Stimulated activated CD4-positive, alpha-beta T cell treated with anti-CD3 and anti-CD28 coated beads, Interleukin-4, amount 100 ng/mL, for 48 hours (primary cell): ENCODE measurements at places on chromosomes 7 and 10.

DNA sequence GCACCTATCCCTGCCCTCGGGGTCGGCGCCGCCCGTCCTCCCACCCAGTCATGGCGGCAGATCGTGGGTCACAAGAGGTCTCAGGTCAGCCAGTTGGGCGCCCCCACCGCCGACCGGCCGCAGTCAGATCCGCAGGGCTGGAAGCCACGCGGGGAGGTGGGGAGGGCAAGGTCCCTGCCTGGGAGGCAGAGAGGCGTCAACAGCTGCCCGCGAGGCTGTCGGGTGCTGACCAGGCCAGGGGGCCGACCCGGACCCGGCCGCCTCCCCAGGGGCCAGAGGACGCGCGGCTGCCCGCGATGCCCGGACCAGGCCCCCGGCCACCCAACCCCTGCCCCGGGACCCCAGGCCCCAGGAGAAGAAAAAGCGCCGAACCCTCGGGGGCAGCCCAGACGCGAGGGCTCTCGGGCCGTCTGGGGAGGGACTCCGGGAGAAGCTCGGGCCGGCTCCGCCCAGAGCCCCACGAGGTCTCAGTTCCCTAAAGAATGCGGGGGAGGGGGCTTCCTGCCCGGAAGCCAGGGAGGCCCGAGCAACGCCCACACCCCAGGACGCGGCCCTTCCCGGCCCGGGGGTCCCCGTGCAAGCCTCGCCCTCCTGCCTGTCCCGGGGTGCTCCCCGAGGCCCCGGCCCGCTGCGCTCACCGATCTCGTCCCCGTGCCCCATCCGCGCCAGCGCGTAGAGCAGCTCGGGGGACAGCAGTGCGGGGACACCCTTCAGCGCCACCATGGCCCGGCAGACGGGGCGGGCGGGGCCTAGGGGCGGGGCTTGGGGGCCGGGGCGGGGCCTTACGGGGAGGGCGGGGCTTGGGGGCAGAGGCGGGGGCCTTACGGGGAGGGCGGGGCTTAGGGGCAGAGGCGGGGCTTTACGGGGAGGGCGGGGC, at the start of gene FUOM:
Gene FUOM (minus strand): TSS at position 735 of the 877 bp plus-strand sequence. CDS start 12 bp downstream, at position 723.
- DNase-seq: peak; percentile 75

DNA sequence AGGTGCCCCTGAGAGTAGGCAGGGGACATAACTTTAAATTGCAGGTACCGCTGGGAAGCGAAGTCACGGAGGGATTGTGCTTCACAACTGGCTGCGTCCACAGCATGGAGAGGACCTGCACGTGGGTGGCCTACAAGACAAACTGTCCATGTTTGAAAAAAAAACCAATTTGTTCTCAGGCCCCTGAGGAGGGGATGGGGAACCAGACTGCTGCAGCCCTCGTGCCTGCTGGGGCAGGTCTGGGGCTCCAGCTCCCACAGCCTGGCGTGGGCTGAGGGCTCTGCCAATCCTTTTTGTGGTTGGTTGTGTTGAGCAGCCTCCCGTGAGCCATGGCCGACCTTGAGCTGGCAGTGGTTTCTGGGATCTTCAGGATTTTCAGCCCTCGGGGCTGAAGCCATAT, 9.7 kb downstream of the SFRP5 start:
- no peak for DNase-seq

DNA sequence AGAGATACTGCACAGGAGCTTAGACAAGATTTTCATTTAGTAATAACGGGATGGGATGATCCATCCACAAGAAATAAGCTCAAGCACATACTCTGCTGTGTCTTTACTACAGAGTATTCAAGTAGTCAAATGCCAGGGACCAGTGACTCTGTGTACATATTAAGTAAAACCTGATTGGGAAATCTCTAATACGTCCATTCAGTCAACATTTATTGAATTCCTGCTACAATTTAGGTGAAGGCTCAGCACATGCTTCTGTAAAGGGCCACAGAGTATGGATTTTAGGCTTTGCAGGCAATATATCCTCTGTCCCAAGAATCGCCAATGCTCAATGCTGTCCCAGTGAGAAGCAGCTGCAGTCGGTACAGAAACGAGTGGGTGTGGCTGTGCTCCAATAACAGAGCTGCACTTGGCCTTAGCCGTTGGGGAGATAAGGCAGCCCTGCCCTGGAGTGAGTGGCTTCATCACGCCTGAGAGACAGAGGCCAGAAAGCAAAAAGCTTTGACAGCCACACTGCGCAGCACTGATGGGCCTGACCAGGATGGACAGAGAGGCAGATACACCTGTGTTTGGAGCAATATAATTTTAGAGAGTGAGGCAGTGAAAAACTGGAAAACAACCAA, 186.8 kb downstream of the PARD3 start:
- DNase-seq: no peak

- no peak for DNase-seq
These were observed 10.4 kb downstream of the NFE2L3 start for GRCh38 chr7:26162431-26162830.

DNA sequence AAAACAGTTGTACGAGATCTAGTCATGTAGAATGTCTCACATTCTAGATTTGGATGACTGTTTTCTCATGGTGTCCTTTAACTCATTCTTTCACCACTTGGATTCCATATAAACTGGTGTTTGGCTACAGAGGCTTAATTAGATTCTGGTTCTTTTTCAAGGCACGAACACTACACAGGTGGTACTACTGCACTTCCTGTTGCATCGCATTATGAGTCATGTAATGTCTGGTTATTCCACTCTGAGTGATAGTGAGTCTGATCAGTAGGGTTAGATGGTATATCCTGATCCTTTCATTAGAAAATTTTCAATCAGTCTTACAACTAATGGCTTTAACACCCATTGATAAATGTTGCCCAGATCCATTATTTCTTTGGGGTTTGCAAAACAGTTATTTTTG, 11.2 kb upstream of the AKAP9 start:
- no peak for DNase-seq

- no peak for DNase-seq
These were observed 15.3 kb downstream of the GHRHR start for GRCh38 chr7:30979027-30979426.

- no peak for DNase-seq
These were observed 3.3 kb upstream of the UNCX start for GRCh38 chr7:1229202-1229947.

- DNase-seq: no peak
These were observed 1.2 kb downstream of the ZMYND11 start for GRCh38 chr10:136465-136762.

DNA sequence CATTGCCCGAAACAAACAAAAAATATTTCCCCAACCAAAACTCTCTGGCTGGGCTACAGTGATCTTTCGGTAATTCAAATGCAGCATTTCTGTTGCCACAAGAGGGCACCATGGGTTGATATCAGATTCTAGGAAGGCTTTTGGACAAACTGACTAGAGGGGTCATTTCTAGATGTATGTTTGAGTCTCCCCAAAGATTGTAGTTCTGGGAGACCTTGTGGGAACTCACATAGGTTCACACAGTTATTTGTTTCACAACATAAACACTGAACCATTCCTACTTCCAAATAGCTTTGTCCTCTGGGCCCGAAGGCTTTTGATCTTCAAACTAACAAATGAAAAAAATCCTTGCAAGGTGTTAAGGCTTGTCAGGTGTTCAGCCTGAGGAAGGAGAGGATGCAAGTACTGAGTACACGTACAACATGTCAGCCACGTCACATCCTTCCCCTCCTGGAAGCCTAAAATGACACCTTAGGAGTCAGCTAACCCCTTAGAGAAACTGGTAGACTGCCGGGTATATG, 37.0 kb upstream of the IL15RA start:
- peak; percentile 29 for DNase-seq

DNA sequence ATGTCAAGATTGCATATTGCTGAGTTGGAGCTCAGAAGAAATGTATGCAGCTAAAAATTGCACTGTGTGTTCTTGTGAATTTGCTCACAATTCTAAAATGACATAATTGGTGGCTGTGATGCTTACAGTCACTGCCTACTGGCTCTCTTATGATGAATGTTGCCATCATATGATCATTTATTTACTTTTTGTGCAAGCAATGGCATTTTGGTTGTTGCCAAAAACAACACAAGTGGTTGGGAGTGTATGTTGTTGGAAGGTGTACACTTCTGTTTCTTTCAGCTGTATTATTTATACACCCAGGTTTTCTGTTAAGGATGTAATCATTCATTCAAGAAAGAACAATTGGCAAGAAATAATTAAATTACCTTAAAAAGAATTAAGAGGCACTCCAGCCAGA, 28.9 kb downstream of the PON1 start:
- DNase-seq: no peak

- no peak for DNase-seq
These were observed 201.4 kb downstream of the PCLO start for GRCh38 chr7:82961240-82961639.

DNA sequence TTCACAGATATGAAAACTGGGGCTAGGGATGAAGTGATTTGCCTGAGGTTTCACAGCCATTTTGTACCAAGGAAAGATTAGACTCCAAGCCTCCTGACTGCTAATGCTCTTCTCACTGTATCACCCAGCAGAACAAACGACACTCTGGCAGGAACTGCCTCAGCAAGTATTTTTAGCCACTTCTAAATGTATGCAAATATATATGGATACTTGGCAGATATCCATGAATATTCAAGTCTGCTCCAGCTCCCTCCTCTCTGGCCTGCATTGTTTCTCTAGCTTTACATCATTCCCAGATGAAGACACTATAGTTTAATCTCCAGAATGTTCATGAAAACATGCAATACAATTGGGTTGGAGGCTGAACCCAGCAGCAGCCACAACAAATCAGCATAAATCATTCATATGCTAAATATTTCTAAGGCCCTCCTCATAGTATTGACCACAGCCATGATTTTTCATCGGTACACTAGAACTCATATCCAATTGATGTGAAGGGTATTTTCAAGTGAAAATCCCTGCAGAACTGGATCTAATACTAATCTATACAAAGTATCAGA, 65.5 kb downstream of the HPSE2 start:
- DNase-seq: no peak

DNA sequence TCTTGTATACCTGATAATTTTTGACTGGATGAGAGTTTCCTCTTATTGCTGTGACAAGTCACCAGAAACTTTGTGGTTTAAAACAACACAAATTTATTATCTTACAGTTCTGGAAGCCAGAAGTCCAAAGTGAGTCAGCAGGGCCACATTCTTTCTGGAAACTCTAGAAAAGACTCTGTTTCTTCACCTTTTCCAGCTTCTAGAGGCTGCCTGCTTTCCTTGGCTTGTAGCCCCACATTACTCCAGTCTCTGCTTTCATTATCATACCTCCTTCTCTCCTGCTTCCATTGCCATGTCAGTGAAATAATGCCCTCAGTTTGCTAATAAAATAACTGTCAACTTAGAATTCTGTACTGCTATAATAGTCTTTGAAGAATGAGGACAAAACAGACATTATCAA, 65.3 kb downstream of the VCL start:
- DNase-seq: no peak

DNA sequence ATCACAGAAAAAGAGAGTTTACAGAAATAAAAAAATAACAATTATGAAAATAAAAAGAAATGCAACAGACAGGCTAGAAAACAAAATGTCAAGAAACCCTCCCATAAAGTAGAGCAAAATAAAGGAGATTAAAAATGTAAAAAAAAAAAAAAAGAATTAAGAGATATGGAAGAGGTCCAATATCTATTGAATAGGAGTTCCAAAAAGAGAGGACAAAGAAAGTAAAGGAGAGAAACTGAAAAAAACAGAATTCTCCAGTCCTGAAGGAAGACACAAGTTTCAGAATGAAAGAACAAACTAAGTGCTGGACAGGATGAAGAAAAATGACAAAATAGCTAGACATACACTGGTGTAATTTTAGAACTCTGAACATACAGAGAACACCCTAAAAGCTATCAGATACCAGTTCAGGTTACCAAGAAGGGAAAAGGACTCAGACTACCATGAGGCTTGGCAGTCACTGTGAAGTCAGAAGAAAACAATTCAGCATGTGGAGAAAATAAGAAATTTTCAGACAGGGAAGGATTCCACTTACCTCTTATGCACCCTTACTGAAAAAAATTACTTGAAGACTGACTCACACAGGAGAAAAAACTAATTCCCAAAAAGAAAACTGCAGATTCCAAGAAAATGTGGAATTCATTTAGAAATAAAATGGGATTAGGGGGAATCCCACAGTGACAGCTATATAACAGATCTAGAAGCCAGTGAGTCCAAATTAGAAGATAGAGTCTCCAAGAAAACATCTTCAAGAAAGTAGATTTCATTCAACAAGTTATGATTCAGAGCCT, 40.4 kb upstream of the ABLIM1 start:
- no peak for DNase-seq

DNA sequence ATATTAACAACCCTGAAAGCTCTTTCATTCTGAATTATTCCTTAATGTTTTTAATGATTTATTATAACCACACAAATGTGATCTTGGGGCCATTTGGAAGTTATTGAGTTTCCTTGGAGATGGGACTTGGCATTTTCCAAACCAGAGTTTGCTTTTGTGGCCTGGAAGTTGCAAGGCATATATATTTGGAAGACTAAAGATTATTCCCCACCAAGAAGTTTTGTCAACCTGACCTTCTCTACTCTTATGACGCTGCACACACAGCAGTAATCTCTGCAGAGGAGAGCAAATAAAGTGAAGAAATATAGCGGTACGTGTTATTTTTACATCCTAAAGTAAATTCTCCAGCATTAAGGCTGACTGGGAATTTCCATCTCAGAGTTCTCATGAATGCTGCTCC, 397.0 kb downstream of the LRMDA start:
- no peak for DNase-seq

DNA sequence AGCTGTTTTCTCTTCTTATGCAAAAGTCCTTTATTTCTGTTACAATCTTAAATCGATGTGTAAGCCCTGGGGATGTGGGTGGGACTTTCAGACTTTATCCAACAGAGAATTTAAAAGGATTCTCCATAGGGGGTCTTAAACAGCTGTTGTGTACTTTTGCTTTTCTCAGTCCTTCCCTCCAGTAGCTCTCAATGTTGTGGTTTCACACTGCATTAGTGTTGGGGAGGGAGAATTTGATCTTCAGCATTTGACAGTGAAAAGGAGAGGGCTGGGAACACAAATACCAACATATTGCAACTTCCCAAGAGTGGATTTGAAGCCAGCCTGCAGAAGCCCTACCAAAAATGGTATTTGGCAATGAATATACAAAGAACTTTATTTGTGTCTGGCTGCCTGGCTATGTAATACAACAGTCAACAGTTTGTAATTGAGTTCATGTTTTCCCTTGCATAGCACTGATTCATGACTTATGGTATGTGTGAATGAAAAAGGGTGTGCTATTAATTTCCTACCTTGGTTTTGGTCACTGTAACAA, 80.1 kb upstream of the CAPZA2 start:
- no peak for DNase-seq

- DNase-seq: no peak
These were observed 643.6 kb downstream of the IPMK start for GRCh38 chr10:57624066-57624465.

- no peak for DNase-seq
These were observed 481.0 kb downstream of the TNS3 start for GRCh38 chr7:47100817-47101435.

DNA sequence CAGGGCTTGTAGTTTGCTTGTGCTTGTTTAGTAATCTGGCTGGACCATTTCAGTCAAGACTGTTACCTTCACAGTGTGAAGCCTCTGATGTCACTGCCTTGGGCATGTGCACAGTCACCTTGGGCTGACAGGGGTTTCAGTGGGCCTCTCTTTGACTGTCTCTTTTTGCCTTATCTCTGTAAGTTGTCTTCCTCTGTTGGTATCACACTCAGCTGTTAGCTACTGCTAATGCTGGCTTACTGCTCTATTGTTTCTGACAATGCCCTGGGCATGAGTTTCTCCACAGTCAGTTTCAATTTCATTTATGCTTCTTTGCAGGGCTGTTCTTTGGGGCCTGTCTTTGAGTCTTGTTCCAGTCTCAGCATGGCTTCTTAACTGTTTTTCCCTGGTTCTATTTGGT, 201.9 kb upstream of the SHH start:
- no peak for DNase-seq

- DNase-seq: no peak
These were observed 45.5 kb downstream of the CAV1 start for GRCh38 chr7:116570306-116570705.

GRCh38 chr7:113331155-113331898, 213.0 kb upstream of the SMIM30 start:
- DNase-seq: no peak
